ENCODE measurements at places on chromosomes 12 and 14. TPM values are rescaled to one million over a fixed set of nuclear protein-coding genes. Genes with fewer than 3 reads are reported as not detected.
A peak's percentile ranks its signal among the peaks of the same experiment; 100 is the strongest.

GRCh38 chr14:61526405-61527312 lies 168.7 kb upstream of the HIF1A start:
- no peak for DNase-seq

- DNase-seq, result no peak
Measured at GRCh38 chr14:76280221-76280620, 95.7 kb upstream of the ESRRB start.

GRCh38 chr12:112980491-112981158 lies 2.3 kb downstream of the OAS2 start:
- DNase-seq, result no peak

GRCh38 chr12:129873111-129873832 lies 30.6 kb downstream of the TMEM132D start:
- DNase-seq, result no peak

DNA sequence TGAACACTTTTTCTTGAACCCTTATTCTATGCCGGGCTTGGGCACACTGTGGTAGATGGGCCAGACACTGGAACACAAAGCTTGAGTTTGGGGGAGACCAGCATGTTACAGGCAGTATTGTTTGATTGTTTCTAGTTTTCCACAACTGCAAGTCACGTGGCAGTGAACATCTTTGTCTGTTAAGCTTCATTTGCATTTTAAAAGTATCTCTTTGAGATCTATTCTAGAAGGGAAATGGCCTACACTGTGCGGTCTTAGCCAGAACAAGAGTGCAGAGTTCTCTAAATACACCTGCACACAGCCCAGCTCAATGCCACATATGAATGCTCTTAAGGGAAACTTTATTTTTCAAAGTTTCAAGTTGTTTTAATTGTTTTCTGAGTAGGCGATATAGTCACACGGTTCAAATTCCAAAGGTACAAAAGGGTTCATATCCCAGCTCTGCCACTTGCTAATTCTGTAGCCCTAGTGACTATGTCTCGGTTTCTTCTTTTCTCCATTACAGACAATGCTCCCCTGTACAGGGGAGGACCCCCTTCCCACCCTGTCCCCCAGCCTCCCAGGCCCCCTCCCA lies 24.9 kb downstream of the RIN3 start:
- DNase-seq, result no peak

DNA sequence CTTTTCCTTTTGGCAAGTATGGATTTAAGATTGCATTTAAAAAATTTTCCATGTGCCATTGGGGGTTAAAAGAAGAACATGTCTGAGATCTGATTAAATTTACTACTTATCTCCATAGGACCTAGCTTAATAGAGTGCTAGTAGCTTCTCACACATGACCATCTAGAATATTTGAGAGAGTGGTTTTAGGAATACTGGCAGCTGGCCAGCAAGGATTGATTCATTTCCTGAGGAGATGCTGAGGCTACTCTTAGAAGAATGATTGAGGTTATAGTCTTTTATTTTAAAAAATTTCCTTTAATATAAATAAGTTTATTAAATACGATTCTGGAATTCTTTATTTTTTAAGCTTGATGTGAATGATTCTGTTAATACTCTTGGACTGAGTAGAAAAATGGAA lies 56.2 kb downstream of the MIPOL1 start:
- peak; percentile 76 for DNase-seq

DNA sequence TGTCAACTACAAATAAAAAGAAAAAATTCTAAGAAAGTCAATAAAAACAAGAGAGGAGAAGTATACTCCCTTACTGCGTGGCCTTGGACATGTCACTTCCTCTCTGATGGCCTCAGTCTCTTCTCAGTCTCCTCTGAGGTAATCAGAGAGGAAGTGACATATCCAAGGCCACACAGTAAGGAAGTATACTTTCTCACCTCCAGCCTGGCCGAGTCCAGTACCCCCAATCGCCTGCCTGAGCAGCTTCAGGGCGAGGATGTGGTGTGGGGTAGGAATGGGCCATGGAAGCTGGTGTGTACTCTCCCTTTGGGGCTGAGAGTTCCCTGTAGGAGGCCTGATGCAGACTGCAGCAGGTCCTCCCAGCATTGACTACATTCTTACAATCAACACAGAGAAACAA lies 15.8 kb downstream of the VDR start:
- no peak for DNase-seq

The MIPOL1 gene
- 8.6 TPM for total RNA-seq

- peak; percentile 41 for DNase-seq
Measured at GRCh38 chr14:104689109-104689880, at the start of gene INF2. TSS of gene INF2 (plus strand) at chr14:104689618. CDS start at chr14:104701366, 11,748 bp downstream.

The SLC8B1 gene
- total RNA-seq, result 16.8 TPM
